ENCODE measurements at places on chromosomes 6 and 20. TPM values are rescaled to one million over a fixed set of nuclear protein-coding genes. Genes with fewer than 3 reads are reported as not detected.

Gene RNF217
- 28.6 TPM for polyA plus RNA-seq

Gene C6orf15
- polyA plus RNA-seq: not detected

Gene SLC22A1
- 0.53 TPM for polyA plus RNA-seq

DNA sequence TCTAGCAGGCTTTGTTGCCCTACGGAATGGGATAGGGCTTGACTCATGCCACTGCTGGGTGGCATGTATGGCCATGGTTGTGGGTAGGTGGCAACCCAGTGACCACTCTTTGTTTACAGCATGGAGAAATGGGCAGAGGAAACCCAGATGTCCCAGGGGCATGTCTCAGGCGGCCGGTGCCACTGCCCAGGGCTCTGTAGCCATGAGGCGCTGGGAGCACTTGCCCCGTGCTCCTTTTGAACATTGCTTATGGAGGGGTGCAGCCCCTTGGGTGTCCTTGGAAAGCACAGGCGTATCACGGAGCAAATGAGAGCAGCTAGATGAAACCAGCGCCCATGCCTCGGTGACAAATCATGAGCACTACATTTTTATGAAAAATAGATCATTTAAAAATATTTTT is 212.5 kb upstream of the ECI2 start:
- no peak for DNase-seq
- H3K27ac ChIP-seq: no peak overlapping the region
- H3K4me1 ChIP-seq: peaks cover 26% of the 10 kb centered on the region
- no peak overlapping the region for H3K4me3 ChIP-seq
- no peaks in the 10 kb centered on the region for H3K36me3 ChIP-seq

- no peaks in the 10 kb centered on the region for H3K36me3 ChIP-seq
- DNase-seq: no peak
- no peak overlapping the region for H3K4me3 ChIP-seq
- no peak overlapping the region for H3K27ac ChIP-seq
Measured at GRCh38 chr6:139587469-139587868, 213.0 kb upstream of the CITED2 start.

GRCh38 chr6:107827541-107827940 is 3.4 kb upstream of the SCML4 start:
- no peak overlapping the region for H3K4me3 ChIP-seq
- H3K4me1 ChIP-seq: peaks cover 2% of the 10 kb centered on the region
- peaks cover 2% of the 10 kb centered on the region for H3K27me3 ChIP-seq
- no peak overlapping the region for H3K27ac ChIP-seq
- H3K36me3 ChIP-seq: no peaks in the 10 kb centered on the region
- no peak for DNase-seq

- H3K27me3 ChIP-seq: peaks cover 2% of the 10 kb centered on the region
- DNase-seq: no peak
- peaks cover 3% of the 10 kb centered on the region for H3K4me1 ChIP-seq
- no peak overlapping the region for H3K27ac ChIP-seq
- no peak overlapping the region for H3K4me3 ChIP-seq
- no peaks in the 10 kb centered on the region for H3K36me3 ChIP-seq
Measured at GRCh38 chr6:32956176-32956575, 3.3 kb upstream of the HLA-DMA start.

DNA sequence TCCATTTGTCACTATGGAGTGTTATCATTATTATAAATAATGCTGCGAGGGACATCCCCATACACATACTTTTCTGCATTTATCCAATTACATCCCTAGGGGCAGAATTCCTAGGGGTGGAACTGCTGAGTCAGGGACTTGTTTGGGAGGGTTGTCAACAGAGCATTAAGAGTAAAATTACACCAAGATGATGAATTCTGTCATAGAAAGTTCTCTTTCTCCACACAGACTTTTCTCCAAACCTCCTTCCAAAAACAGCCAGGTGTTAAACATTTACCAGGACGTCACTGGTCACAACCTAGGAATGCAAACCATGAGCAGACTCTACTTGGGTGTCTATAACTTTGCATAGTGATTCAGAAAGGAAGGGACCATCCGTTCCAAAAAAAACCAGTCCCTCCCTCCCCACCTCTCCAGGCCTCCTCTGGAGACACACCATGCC is 95.5 kb downstream of the PRND start:
- no peak overlapping the region for H3K27ac ChIP-seq
- no peak for DNase-seq
- peaks cover 59% of the 10 kb centered on the region for H3K4me1 ChIP-seq
- no peak overlapping the region for H3K4me3 ChIP-seq

- H3K36me3 ChIP-seq: no peaks in the 10 kb centered on the region
- H3K27me3 ChIP-seq: no peaks in the 10 kb centered on the region
Measured at GRCh38 chr6:8888468-8888867, 453.1 kb upstream of the SLC35B3 start.

Measured in muscle of leg (tissue), 16 donors.